K562 (cell line): ENCODE measurements at places on chromosomes 16 and 17. TPM values are rescaled to one million over a fixed set of nuclear protein-coding genes. Genes with fewer than 3 reads are reported as not detected.

GRCh38 chr16:15536843-15537242, 102.5 kb downstream of the BMERB1 start:
- no peaks in the 10 kb centered on the region for H3K36me3 ChIP-seq
- no peak overlapping the region for H3K4me3 ChIP-seq
- H3K4me1 ChIP-seq: peaks cover 7% of the 10 kb centered on the region; the same call in 2 of the 3 replicates
- H3K27ac ChIP-seq: no peak overlapping the region
- DNase-seq: no peak

GRCh38 chr16:75742424-75743047, 16.2 kb upstream of the CPHXL start:
- H3K4me3 ChIP-seq: no peak overlapping the region
- DNase-seq: no peak
- no peaks in the 10 kb centered on the region for H3K4me1 ChIP-seq
- no peak overlapping the region for H3K27ac ChIP-seq
- no peaks in the 10 kb centered on the region for H3K36me3 ChIP-seq

- H3K4me3 ChIP-seq: peak overlapping the region; percentile 45
- H3K27me3 ChIP-seq: no peaks in the 10 kb centered on the region
- peaks cover 82% of the 10 kb centered on the region for H3K4me1 ChIP-seq
- H3K27ac ChIP-seq: peak overlapping the region; percentile 76
- DNase-seq: peak; percentile 89
Observed at GRCh38 chr17:75753514-75754377, 11.2 kb downstream of the GALK1 start.

DNA sequence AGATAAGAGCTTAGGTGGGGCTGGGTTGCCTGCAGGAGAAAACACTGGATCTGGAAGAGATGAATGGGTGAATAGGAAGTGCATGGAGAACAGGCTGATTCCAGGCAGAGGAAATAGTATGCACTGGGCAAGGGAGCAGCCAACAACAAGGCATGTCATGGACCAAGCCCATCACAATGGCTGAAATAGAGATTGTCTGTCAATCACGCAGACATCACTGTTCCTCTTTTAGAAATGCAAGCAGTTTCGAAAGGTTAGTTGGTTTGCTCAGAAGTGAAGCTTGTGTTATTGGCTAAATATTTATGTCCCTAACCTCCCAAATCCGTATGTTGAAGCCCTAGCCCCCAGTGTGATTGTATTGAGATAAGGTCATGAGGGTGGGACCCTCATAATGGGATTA, 621.7 kb upstream of the CDH11 start:
- H3K4me1 ChIP-seq: no peaks in the 10 kb centered on the region
- H3K36me3 ChIP-seq: no peaks in the 10 kb centered on the region
- H3K4me3 ChIP-seq: no peak overlapping the region
- no peak overlapping the region for H3K27ac ChIP-seq

The ACSM5 gene
- not detected in 2 replicates for total RNA-seq

The SHCBP1 gene
- total RNA-seq: 18.0 and 18.2 TPM in 2 replicates

The HS3ST2 gene
- not detected in 2 replicates for total RNA-seq

The CTRL gene
- 3.8 and 4.1 TPM in 2 replicates for total RNA-seq

GRCh38 chr17:29577385-29578211, 9.1 kb downstream of the TP53I13 start:
- H3K36me3 ChIP-seq: peaks cover 72% of the 10 kb centered on the region; the same call in 2 of the 3 replicates
- H3K4me1 ChIP-seq: no peaks in the 10 kb centered on the region
- H3K27ac ChIP-seq: no peak overlapping the region
- no peaks in the 10 kb centered on the region for H3K27me3 ChIP-seq
- H3K4me3 ChIP-seq: no peak overlapping the region

- no peak overlapping the region for H3K4me3 ChIP-seq
- DNase-seq: no peak
- H3K36me3 ChIP-seq: peaks cover 49% of the 10 kb centered on the region; the same call in 2 of the 3 replicates
- H3K4me1 ChIP-seq: no peaks in the 10 kb centered on the region
Observed at GRCh38 chr16:11045441-11045840, 101.1 kb downstream of the CLEC16A start.

DNA sequence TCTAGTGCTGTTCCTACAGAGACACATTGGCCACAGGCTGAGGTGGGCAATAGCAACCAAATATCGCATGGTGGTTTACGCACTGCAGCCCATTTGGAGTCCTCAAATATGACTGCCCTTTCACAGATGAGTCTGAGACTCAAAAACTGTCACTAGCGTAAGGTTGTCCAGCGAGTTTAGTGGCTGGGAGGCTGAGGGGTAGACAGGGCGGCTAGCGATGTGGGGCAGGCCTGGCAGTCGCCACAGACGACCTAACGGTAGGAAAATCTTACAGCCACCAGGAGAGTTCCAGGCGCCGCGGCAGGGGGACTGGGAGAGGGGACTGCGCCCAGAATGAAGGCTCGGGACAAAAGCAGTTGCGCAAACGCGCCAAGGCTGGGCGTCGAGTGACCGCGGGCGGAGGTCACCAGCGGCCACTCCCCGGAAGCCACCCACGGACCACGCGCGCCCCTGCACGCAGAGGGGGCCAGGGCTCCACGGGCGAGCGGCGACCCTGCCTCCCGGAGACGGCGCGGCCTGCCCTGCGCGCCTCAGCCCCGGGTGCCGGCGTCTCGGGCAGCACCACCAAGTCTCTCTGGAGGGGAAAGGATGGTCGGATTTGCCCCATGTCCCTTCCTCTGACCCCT, 699 bp upstream of the MAP1LC3B start:
- H3K27ac ChIP-seq: peak overlapping the region; percentile 94
- DNase-seq: no peak
- H3K27me3 ChIP-seq: no peaks in the 10 kb centered on the region

The PRR15L gene
- total RNA-seq: 0.16 TPM in 1 of 2 replicates, not detected in the other

DNA sequence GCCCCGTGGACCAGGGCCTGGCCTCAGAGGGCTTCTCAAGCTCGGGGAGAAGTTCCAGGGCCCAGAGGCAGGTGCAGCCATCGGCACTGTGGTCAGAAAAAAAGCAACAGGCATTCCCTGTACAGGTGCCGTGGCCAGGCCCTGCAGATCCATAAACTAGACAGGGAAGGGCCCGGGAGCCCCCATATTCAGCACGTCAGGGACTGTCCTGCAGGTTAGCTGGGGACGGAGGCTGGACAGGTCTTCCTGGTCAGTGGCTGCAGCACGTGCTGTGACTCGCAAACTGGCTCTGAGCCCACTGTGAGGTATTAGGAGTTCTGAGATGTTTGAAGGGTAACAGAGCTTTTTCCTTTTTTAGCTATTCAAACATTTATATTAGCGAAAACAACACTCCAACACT, 15.0 kb upstream of the C16orf95 start:
- H3K27ac ChIP-seq: no peak overlapping the region
- H3K4me3 ChIP-seq: no peak overlapping the region
- H3K36me3 ChIP-seq: peaks cover 76% of the 10 kb centered on the region; the same call in 2 of the 3 replicates
- no peaks in the 10 kb centered on the region for H3K27me3 ChIP-seq
- H3K4me1 ChIP-seq: peaks cover 3% of the 10 kb centered on the region; the same call in 1 of the 2 replicates

DNA sequence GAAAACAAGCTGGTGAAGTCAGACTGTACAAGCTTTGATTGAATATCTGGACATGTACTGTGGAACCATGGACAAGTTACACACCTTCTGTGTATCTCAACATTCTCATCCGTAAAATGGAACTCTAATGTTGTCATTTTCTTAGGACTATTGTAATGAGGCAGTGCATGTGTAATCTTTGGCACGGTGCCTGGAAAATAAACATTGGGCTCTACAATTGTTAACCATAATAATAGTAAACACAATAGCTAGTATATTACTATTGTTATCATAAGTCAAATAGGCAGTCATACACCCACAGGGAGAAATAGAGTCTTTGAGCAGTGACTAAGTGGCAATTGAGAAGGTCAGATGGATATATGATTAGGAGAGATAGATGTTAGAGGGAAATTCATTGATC, 39.8 kb upstream of the ANKFN1 start:
- H3K27ac ChIP-seq: no peak overlapping the region
- H3K4me1 ChIP-seq: no peaks in the 10 kb centered on the region
- no peak overlapping the region for H3K4me3 ChIP-seq
- H3K36me3 ChIP-seq: no peaks in the 10 kb centered on the region
- DNase-seq: no peak
- H3K27me3 ChIP-seq: no peaks in the 10 kb centered on the region

- DNase-seq: no peak
- no peak overlapping the region for H3K4me3 ChIP-seq
- no peaks in the 10 kb centered on the region for H3K36me3 ChIP-seq
Observed at GRCh38 chr16:31348579-31348978, 6.4 kb upstream of the ITGAX start.

DNA sequence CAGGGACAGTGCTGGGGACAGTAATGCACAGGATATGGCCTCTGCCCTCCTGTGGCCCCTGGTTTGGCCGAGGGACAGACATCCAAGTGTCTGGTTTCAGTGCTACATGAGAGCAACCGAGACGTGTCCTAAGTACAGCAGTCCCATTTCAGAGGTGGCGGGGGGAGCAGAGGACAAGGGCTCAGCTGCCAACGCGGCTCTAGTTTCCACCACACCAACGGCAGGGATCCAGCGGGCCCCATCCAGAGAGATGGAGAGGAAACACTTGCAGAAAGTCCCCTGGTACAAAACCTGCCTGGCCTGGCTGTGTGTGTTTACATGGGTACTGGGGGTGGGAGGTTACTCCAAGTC, 125.8 kb upstream of the SMURF2 start:
- no peak overlapping the region for H3K27ac ChIP-seq
- DNase-seq: no peak
- no peak overlapping the region for H3K4me3 ChIP-seq
- H3K27me3 ChIP-seq: no peaks in the 10 kb centered on the region

- peaks cover 23% of the 10 kb centered on the region for H3K27me3 ChIP-seq
- no peak overlapping the region for H3K27ac ChIP-seq
- H3K4me3 ChIP-seq: no peak overlapping the region
- peaks cover 12% of the 10 kb centered on the region for H3K4me1 ChIP-seq
Observed at GRCh38 chr17:77572851-77573250, 385.7 kb upstream of the TNRC6C start.

The TSPOAP1 gene
- 1.7 and 3.3 TPM in 2 replicates for total RNA-seq

The YBX2 gene
- total RNA-seq: 0.20 and 0.27 TPM in 2 replicates

DNA sequence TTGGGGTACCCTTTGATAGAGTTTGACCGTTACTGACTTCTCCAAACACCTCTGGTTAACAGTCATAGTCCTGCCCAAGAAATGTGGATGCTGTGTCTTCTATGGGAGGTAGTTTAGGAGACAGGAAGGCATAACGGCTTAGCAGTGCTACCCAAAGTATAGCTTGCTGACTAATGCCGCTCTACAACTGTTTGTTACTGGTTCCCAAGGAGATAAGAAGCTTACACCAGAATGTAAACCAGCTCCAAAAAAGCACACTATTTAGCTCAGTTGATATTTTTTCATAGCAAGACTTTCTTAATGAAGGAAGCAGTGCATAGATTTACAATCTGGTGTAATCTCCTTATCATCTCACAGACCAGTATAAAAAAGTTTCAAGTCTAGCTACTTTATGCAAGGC, 95.7 kb downstream of the HS3ST3B1 start:
- DNase-seq: no peak
- no peaks in the 10 kb centered on the region for H3K36me3 ChIP-seq
- H3K27ac ChIP-seq: no peak overlapping the region
- H3K4me3 ChIP-seq: no peak overlapping the region
- H3K27me3 ChIP-seq: no peaks in the 10 kb centered on the region; the same call in 1 of the 2 replicates

The TMED6 gene
- total RNA-seq: 0.51 TPM in 1 of 2 replicates, not detected in the other

DNA sequence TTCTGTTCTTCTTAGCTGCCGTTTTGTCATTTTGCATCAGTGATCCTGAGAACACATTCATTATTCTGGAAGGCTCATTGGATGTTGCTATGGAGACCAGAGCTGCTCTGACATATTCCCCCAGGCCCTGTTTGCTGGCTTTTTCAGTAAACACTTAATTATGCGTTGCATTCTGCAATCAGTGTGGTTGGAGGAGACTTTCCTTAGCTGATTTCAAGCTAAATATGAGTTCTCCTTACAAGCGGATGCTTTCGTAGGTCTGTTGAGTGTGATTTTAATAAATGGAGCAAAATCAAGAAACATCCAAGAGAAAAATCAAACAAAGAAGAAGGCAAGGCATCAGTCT, 38.2 kb upstream of the NUDT7 start:
- no peaks in the 10 kb centered on the region for H3K4me1 ChIP-seq
- H3K4me3 ChIP-seq: no peak overlapping the region
- H3K27ac ChIP-seq: no peak overlapping the region
- no peaks in the 10 kb centered on the region for H3K36me3 ChIP-seq
- peaks cover 11% of the 10 kb centered on the region; the same call in 1 of the 3 replicates for H3K27me3 ChIP-seq

The RRAD gene
- 0.13 and 0.16 TPM in 2 replicates for total RNA-seq

- no peaks in the 10 kb centered on the region for H3K27me3 ChIP-seq
- no peak overlapping the region for H3K4me3 ChIP-seq
- no peak overlapping the region for H3K27ac ChIP-seq
- peak; percentile 70 for DNase-seq
Observed at GRCh38 chr16:85396879-85397871, 215.9 kb upstream of the GSE1 start.

GRCh38 chr17:29115961-29116803, 64.0 kb downstream of the MYO18A start:
- no peaks in the 10 kb centered on the region for H3K27me3 ChIP-seq
- DNase-seq: peak; percentile 76
- no peak overlapping the region for H3K4me3 ChIP-seq
- peaks cover 78% of the 10 kb centered on the region; the same call in 2 of the 3 replicates for H3K36me3 ChIP-seq

The UBTF gene
- 90.1 and 93.9 TPM in 2 replicates for total RNA-seq

GRCh38 chr17:12619459-12620199, 46.1 kb upstream of the MYOCD start:
- H3K36me3 ChIP-seq: no peaks in the 10 kb centered on the region
- DNase-seq: no peak
- H3K4me3 ChIP-seq: no peak overlapping the region
- no peaks in the 10 kb centered on the region for H3K4me1 ChIP-seq
- no peak overlapping the region for H3K27ac ChIP-seq

DNA sequence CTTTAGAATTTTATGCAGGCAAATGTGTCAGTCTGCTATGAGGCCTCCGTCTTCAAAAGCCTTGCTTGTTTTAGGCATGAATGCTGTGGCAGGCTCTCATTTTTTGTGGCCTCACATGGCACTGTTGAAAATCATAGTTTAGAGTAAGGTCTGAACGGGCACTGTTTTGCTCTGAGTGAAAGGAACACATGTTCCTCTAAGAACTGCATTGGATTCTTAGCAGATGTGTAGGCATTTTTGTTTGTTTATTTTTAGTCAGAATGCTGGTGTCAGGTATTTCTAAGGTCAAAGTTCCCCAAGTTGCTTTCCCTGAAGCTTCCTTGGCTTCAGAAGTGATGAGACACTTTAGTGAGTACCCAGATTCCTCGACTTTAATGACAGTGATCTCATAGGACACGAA, 173.7 kb downstream of the HS3ST3B1 start:
- no peaks in the 10 kb centered on the region for H3K4me1 ChIP-seq
- no peak for DNase-seq
- no peaks in the 10 kb centered on the region for H3K36me3 ChIP-seq
- H3K27ac ChIP-seq: no peak overlapping the region

DNA sequence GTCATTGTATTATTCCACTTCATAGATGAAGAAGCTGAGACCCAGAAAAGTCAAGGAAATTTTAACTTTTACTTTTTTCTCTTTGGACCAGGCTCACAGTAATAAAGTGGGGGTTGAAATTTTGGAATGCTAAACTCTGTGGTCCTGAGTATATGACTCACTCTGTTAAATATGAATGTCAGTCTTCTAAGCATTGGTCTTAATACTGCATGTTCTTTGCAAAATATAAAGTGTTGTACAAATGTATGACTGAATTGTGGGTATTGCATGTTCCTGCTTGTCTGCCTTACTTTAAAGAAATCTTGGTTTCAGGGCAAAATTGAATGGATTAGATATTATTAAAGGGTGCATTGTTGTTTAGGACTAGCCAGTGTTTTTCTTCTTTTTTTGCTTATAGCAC, 950.8 kb upstream of the GOT2 start:
- DNase-seq: no peak
- no peaks in the 10 kb centered on the region for H3K36me3 ChIP-seq
- H3K27ac ChIP-seq: no peak overlapping the region
- no peaks in the 10 kb centered on the region for H3K4me1 ChIP-seq
